Fibroblast of skin of back (primary cell): ENCODE measurements at places on chromosomes 11 and 22.

GRCh38 chr22:49295851-49296560 is 531.7 kb downstream of the BRD1 start:
- no peak for DNase-seq

GRCh38 chr11:104964247-104964646 is 4.1 kb downstream of the CASP4 start:
- no peak for DNase-seq

DNA sequence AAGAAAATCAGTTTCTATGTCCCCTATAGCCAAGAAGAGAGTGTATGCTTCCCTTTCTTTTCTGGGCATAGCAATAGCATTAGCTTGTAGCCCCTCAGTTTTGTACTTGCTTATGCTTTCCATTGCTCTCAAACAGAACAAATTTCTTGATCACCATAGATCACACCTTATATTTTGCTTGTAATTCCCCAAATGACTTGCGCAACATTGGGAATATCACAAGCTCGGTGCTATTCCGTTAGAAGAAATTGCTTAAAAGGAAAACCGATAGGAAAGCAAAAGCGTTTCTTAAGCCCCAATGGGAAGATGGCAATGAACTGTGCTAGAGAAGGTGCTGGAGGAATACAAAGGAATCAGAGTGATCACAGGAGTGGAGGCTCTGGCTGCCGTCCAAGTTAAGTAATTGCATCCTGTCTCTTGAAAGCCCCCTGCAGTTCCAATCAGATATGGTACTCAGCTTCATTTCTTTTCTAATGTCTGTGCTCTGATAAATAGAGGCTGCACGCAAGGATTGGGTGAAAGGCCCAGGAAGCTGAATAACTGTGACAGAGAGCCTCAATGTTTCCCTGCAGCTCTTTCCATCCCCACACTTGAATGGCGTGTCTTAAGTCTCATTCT is 182.1 kb upstream of the KIRREL3 start:
- no peak for DNase-seq

DNA sequence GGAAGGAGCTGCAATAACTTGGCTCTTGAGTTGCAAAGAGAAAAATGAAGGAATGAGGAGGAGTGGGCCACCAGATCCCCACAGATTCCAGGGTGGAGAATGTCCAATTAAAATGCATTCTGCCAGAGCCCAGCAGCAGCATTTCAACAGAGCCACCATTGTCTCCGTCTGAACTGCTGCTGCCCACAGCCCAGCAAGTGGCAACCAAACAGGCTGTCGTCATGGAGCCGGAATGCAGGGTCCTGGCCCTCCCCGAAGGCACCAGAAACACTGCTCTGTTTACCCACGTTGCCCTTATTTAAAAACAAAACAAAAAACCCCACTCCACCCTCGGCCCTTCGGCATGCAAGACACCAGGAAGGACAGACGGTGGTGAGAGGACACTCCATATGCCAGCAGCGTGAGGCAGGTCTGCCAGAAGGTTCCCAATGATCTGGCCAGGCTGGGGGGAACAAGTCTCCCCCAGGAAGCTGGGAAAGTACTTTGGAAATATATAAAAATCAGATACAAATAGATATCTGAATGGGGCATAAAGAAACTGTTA is 32.5 kb downstream of the PLEKHA7 start:
- DNase-seq: peak; percentile 67

GRCh38 chr11:118006153-118006534 is 19.9 kb downstream of the IL10RA start:
- no peak for DNase-seq

- no peak for DNase-seq
These were observed 7.1 kb downstream of the MS4A2 start for GRCh38 chr11:60095477-60096120.

DNA sequence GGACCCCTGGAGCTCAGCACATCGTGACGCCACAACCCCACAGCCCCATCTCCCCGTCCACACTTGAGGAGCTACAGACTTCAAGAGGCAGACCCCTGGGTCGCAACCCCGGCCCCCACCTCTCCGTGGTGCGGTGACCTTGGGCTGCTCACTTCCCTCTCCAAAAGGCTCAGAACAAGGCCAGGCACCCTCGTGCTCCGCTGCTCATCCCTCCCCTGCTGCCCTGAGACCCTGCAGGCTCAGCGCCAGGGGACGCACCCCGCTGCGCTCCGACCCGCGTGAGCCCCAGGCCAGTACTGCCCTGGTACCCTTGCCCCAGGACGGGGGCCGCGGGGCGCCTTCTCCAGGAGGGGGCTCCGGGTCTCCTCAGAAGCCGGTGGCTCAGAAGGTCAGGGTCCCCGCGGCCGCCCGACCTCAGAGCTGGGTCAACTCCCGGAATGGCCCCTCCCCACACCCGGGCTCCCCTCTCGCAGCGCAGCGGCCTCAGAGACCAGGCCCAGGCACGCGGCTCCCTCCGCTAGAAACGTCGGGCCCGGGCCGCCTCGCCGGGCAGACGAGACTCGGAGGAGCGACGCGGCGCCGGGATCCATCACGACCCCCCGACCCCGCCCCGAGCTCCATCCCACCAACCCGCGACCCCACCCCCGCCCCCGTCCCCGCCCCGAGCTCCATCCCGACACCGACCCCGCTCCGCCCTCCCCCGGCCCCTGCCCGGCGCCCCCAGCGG is 563 bp downstream of the GATD1 start:
- peak; percentile 42 for DNase-seq

DNA sequence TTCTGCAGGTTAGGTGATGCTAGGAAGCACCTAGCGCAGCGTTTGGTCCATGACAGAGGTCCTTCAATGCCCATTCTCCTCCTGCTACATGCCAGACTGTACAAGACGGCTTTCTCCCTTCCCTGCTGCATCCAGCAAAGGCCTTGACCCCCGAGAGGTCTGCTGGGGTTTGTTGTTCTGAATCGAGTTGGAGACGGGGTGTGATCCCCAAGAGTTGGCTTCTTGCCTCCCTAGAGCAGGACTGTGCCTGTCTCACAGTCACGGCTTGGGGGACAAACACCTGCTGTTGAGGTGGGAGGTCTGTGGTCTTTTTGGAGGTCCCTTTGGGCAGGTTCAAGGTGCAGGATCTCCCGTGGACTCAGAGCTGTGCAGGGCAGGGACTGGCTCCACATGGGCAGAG is 352.3 kb upstream of the B3GAT1 start:
- DNase-seq: no peak

DNA sequence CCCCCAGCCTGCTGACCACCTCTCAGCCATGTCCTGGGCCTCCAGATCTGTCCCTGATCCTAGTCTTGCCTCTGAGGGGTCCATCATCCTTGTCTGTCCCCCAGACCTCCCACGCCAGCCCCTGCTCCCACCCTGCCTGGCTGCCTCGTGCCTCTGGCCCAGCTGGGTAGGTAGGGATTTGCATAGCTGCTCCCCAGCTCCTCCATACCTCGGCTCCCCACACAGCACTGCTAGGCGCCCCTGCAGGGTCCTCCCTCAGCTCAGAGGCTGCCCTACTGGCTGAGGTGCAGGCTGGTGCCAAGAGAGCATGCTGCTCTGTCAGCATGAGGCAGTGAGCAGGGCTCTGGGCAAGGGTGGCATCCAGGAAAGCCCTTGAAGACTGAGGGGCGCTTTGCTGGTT is 47.7 kb downstream of the NFAM1 start:
- no peak for DNase-seq

- no peak for DNase-seq
These were observed 199.7 kb upstream of the TBCEL start for GRCh38 chr11:120824242-120824641.

DNA sequence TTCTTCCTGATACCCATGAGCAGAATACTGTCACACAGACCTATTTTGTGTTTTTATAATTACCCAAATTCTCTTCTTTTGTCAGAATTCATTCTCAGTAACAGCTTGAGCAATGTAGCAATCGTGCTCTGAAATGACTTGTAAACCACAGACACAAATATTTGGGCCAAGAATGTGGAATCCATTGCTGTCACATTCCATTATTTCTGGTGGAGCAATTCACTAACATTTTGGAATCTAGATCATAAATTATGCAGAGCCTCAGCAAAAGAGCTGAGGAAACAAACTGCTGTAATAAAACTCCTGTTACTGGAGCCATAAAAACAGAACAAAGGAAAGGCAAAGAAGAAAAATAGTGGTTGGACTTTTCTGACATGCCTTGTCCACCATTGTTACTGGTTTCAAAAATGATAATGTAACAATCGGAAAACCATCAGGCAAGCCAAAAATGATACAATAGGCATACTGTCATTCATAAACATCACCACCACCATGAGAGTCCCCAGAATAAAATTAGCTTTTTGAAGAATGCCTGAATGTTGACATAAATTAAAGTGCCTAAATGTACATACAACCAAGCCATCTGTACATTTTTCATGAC is 223.4 kb upstream of the PITPNB start:
- DNase-seq: peak; percentile 94

DNA sequence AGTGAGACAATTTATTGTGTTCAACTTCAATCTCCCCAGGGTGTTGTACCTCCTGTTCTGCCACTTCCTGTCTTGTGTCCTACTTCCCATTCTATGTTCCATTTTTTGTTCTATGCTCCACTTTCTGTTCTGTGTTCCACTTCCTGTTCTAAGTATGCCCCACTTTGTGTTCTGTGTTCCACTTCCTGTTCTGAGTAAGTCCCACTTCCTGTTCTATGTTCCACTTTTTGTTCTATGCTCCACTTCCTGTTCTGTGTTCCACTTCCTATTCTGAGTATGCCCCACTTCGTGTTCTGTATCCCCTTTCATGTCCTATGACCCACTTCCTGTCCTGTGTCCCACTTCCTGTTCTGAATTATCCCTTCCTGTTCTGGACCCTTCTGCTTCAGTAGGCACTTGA is 732.7 kb downstream of the TBC1D22A start:
- DNase-seq: no peak

DNA sequence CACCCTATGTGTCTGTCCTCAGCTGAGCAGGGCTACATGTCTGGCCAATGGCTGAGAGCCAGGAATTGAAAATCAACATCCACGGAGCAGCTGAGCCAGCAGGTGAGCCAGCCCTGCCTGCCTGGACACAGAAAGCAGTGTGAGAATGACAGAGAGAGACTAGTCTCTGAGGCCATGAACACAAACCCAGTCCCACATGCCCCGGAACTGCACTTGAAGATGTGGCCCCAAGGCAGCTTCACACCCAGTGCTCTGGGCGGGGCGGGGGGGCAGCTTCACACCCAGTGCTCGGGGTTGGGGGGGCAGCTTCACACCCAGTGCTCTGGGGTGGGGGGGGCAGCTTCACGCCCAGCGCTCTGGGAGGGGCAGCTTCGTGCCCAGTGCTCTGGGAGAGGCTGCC is 37.6 kb downstream of the TRMU start:
- DNase-seq: no peak

- DNase-seq: peak; percentile 11
These were observed 32.9 kb downstream of the ARVCF start for GRCh38 chr22:19983741-19984140.

- DNase-seq: peak; percentile 21
These were observed 92.8 kb upstream of the TEAD1 start for GRCh38 chr11:12581416-12581815.

DNA sequence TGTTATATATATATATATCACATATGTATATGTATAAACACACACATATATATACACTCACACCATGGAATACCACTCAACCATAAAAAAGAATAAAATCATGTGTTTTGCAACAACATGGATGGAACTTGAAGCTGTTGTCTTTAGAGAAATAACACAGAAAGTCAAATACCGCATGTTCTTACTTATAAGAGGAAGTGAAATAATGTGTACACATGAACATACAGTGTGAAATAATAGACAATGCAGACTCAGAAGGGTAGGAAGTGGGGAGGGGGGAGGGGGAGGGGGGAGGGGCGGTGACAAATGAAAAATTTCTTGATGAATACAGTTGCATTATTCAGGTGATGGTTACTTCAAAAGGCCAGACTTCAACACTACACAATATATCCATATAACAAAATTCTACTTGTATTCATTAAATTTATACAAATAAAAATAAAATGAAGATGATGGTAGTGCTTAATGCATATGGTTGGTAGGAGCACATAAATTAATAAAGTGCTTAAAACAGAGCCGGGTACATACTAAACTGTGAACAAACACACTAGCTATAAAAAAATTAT is 5.8 kb upstream of the OR5B2 start:
- no peak for DNase-seq

DNA sequence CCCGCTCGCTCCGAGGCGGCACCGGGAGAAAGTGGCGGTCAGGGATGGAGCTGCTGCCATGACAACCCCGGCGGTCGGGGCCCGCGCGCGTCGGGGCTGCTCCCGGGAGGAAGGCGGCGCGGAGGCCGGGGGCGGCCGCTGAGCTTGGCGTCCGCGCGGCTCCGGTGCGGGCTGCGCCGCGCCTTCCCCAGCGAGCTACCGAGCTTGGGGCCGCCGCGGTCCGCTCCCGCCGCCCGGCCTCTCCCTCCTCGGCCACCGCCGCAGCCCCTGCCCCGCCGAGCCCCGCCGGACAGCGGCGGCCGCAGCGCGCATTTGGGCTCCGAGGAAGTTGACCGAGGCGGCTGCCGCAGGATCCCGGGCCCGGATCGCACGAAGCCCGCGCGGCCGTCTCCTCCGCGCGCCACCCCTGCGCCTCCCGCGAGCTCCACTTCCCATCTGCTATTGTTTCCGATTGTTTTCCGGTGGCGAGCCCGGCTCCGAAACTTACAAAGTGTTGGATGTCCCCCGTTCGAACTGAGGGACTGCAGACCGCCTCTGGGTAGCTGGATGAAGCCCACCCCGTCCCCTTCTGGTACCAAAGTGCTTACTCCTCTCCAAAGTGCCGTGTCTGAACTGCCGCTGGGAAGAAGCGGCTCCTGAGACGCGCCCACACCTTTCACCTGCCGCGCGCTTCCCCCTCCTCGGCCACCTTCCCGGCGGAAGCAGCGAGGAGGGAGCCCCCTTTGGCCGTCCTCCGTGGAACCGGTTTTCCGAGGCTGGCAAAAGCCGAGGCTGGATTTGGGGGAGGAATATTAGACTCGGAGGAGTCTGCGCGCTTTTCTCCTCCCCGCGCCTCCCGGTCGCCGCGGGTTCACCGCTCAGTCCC is 540.3 kb downstream of the NTM start:
- peak; percentile 58 for DNase-seq

DNA sequence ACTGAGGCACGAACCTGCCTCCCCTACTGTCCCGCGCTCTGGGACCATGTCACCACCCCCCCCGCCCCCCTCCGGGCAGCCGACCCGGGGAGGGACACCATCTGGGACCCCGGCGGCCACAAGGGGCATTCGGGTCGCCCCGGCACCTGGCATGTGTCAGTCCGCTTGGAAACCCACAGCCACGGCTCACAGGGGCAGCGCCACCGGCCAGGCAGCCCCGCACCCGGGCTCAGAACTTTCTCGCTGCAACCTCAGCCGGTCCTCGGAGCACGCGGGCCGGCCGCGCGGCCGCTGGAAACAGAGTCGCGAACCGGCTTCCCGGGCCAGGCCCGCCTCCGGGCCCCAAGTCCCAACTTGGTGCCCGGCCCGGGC is 159.9 kb upstream of the GRK3 start:
- DNase-seq: no peak

DNA sequence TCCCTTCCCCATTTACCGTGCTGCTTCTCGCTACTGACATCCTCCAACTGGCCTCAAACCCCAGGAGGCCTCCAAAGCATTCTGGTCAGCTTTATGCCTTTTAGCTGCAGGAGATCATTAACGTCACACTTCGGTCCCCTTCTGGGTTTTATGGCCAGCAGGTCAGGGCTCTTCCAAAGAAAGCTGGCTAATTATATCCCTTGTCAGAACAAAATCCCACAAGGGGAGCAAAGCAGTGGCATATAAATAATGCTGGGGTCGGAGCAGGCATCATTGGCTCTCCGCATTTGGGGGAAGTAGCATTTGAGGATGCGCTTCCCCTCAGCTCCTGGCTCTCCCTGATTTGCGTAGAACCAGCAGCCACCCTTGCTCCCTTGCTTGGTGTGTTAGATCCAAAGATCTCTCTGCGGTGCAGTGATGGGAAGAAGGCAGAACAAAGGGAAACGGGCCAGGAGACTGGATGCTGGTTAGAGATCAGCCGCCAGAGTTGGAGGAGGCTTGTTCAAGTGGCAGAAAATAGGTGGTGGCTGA is 117.4 kb downstream of the DBX1 start:
- DNase-seq: no peak
